Breast epithelium (tissue), 4 donors: ENCODE measurements at places on chromosomes 13 and 19. TPM values are rescaled to one million over a fixed set of nuclear protein-coding genes. Genes with fewer than 3 reads are reported as not detected.
A peak's percentile ranks its signal among the peaks of the same experiment; 100 is the strongest.

- no peak for DNase-seq
Measured at GRCh38 chr13:80030491-80030890, 310.4 kb downstream of the SPRY2 start.

GRCh38 chr13:66222926-66223325, 1007.2 kb downstream of the PCDH9 start:
- no peak for DNase-seq

DNA sequence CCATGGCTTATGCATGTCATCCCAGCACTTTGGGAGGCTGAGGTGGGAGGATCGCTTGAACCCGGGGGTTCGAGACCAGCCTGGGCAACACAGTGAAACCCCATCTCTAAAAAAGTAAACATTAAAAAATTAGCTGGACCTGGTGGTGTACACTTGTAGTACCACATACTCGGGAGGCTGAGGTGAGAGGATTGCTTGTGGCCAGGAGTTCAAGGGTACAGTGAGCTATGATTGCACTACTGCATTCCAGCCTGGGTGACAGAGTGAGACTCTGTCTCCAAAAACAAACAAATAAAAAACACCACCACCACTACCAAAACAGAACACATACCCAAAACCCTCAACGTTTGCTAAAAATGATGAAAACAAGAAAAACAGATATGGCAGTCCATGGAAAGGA, 15.9 kb downstream of the FBXO17 start:
- DNase-seq: no peak

- DNase-seq: peak; percentile 48
Measured at GRCh38 chr19:56120371-56121179, 520 bp downstream of the ZNF787 start.

- no peak for DNase-seq
Measured at GRCh38 chr19:791007-791566, 6.2 kb upstream of the PTBP1 start.

- no peak for DNase-seq
Measured at GRCh38 chr13:109480011-109480955, 306.1 kb downstream of the IRS2 start.

GRCh38 chr13:52459668-52460067, 4.4 kb downstream of the CKAP2 start:
- no peak for DNase-seq

DNA sequence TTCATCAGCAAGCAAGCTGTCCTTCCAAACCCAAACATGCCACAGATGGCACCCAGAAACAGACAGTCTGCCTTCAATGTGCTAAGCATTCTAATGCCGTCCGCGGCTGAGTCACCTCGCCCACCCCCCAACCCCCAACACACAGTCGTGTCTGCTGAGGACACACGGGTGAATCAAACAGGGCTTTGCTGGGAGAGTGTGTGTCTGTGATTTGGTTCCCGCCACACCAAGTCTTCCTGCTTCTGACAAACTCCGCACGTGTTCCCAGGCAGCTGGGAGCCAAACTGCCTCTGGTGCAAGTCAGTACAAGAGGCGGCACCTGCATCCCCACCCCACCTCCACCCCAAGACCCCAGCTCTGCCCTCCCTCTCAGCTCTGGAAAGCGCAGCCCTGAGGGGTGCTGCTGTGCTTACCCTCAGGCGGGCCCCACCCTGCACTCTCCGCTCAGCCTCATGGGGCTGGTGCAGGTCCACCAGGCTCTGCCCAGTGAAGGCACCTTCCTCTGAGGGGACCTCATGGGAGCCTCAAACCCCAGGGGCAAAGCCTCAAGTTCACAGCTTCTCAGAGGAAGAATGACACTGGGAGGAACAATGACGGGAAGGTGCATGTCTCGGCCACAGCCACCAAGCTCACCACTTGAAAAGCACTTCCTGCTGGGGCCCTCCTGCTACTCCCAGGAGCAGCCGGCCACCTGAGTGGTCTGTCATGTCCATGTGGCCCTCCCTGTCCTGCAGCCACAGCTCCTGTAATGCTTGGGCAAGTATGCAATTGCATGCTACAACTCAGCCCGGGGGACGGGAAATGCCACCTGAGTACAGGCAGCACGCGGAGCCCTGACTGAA, 15.0 kb upstream of the SLC35E1 start:
- no peak for DNase-seq

IL4I1 gene
- 0.66 TPM for total RNA-seq

MFSD12 gene
- total RNA-seq: 44.9 TPM

RINL gene
- total RNA-seq: 4.5 TPM
